COR-L47 (cell line): ENCODE measurements at places on chromosomes 4 and X.
A peak's percentile ranks its signal among the peaks of the same experiment; 100 is the strongest.

GRCh38 chr4:58048491-58048890 is 938.3 kb upstream of the IGFBP7 start:
- no peak for DNase-seq

- DNase-seq = no peak
Measured at GRCh38 chr4:53055716-53056403, 193.7 kb downstream of the RASL11B start.

DNA sequence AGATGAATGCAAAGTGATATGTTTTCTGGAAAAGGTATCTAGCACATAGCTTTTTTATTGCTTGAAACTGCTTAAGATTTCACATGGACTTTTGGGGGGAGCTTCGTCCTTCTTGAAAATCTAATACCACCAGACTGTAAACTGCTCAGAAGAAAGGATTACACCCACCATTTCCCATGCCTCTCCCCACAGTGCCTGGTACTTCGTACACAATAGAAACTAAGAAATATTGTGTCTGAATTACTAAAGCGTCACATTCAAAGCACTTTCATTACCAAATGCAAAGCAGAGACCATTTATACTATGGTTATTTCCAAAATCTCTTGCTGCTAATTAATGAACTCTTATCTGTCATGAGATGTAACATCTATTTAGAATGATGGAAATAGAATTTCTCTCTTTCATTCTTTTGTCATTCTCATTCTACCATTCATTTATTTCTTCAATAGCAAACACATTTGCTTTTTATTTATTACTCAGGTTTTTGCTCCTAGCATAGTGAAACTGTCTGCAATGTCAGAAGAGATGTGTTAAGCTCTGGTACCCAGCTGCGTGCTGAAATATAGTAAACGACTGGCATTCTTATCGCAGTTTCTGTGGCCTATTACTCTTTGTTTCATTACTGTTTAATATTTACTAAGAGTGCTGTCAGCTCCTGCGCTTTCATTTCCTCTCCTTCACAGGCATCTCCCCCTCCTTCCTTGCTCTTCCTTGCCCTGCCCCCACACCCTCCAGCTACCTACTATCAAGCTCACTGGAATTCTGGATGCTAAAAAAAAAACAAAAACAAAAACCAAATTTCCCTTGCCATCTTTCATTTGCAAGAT is 51.4 kb upstream of the RAPGEF2 start:
- no peak for DNase-seq

GRCh38 chr4:156495091-156495490 is 476.5 kb downstream of the PDGFC start:
- no peak for DNase-seq

DNA sequence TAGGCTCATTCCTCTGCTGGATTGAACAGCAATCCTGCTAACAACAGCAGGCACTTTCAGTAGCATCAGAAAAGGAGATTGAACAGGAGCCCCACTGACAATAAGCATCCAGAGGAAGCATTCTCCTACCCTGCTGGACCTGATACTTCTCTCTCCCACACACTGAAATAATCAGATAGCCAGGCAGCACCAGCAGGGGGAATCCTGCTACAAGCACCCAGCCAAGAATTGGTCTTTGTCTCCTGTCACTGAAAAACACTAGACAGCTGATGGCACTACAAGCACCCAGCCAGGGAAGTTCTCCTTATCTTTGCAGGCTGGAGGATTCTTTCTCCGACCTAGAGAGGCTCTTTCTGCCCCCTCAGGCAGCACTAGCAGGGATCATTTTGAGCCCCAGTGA is 444.3 kb upstream of the GRIA3 start:
- DNase-seq = no peak

DNA sequence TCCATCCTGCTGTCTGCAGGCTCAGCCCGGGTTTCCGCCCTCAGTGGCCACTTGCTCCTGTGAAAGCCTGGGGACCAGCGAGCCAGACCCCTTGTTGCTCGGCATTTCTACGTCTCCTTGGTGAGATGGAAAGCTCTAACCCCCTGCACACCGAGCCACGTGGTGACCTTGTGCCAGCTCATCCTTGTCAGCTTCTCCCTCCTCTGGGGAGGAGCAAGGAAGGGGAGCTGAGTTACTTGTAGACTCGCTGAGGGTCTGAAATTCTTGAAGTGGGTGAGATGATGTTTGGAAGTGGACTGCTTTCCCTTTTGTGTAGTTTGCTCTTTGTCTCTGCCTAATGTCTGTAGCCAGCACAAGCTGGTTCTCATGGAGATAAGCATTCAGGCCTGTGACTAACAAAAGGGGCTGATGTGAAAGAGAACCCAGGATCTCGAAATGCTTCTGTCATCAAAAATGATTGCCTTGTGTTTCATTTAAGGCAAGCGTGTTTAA is 29.3 kb downstream of the RGS12 start:
- no peak for DNase-seq

- no peak for DNase-seq
Measured at GRCh38 chrX:13015536-13016236, 28.7 kb downstream of the FAM9C start.

GRCh38 chr4:123667991-123668390 is 271.4 kb downstream of the SPRY1 start:
- no peak for DNase-seq

- no peak for DNase-seq
Measured at GRCh38 chr4:108619372-108620100, 840 bp upstream of the RPL34 start.

- no peak for DNase-seq
Measured at GRCh38 chr4:74400395-74400794, 35.5 kb downstream of the EREG start.

- DNase-seq = no peak
Measured at GRCh38 chr4:26183017-26183416, 137.8 kb upstream of the RBPJ start.

DNA sequence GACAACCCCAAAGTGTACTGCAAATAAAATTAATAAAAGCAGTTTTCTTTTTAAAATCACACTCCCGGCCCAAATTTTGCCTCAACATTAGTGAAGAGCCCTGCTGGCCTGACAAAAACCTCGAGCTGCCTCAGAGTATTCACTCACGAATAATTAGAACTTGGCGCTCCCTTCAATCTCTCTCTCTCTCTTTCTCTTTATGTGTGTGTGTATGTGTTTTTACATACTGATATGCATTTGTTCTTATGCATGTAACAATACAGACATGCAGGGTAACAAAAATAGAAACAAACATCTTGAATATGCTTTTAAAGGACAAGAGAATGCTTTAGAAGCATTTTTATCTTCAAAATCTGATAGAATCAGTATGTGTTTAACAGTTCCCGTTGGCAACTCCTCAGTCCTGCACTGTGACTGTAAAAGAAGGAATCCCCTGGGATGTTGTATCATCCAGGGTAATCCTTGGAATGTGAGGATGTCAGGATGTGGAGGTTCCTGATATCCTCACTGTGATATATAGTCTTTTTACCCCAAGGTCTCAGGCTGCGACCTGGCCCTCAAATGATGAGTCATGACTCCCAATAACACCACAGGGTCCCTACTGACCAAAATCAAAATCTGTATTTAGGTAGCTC is 53.0 kb downstream of the PTCHD1 start:
- no peak for DNase-seq

- peak; percentile 20 for DNase-seq
Measured at GRCh38 chrX:137926090-137926489, 360.2 kb downstream of the ZIC3 start.

DNA sequence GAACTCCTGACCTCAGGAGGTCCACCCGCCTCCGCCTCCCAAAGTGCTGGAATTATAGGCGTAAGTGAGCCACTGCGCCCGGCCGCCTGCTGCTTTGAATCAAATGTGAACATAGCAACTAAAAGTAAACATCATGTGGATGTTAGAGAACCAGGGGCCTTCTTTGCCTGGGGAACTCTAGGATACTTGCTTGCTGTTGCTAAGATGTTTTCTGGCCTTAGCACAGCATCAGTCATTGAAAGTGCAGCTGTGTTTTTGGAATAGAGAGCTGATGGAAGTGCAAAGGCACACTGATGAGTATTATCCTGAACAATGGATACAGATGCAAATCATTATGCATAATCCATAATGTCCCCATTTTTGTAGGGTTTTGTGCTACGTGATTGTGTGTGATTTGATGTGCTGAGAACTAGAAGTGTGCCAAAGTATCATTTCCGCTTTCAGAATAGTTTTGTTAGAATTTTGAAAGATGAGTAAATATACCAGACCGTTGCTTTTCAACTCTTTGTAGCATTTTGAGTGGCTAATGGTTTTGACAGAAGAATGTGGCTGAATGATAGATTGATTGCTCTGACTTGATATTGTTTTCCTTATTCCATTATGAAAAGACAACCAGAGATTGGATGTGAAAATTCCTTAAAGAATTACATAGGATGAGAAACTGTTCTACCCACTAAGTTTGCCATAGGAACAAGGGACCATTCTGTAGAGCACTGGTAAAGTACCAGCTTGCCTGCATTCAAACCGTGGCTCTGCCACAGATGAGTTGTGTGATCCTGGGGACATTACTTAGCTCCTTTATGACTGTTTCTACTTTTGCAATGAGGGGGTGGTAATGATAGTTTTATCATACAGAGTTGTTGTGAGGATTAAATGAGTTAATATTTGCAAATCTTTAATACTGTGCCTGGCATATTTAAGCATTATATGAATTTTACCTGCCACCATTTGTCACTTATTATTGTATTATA is 74.7 kb downstream of the REPS2 start:
- no peak for DNase-seq

DNA sequence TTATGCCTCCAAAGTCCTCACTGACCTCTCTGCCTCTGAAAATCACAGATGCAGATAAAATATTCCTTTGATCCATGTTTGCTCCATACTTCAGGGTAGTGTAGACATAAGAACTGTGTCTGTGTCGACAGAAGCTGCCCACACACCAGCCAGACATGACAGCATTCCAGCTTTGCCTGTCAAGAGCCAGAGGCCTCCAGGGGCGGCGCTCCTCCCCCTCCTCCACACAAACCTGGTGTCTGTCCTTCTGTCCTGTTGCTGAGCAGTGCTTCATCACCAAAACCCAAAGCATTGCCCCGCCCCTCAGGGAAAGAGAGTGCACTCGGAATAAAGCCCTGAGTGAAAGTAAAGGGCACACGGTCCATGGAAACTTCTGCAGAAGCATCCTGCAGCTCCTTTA is 379.4 kb downstream of the FBXW7 start:
- no peak for DNase-seq

DNA sequence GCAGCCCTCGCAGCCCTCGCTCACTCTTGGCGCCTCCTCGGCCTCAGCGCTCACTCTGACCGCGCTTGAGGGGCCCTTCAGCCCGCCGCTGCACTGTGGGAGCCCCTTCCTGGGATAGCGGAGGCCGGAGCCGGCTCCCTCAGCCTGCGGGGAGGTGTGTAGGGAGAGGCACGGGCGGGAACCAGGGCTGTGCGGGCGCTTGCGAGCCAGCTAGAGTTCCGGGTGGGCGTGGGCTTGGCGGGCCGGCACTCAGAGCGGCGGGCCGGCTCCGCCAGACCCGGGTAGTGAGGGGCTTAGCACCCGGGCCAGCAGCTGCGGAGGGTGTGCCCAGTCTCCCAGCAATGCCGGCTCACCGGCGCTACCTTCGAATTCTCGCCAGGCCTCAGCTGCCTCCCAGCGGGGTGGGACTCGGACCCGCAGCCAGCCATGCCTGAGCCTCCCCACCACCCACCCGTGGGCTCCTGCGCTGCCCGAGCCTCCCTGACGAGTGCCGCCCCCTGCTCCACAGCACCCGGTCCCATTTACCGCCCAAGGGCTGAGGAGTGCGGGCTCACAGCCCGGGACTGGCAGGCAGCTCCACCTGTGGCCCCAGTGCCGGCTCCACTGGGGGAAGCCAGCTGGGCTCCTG is 1.4 kb upstream of the AADAT start:
- no peak for DNase-seq

GRCh38 chrX:33188286-33188685 is 23.1 kb downstream of the DMD start:
- no peak for DNase-seq

DNA sequence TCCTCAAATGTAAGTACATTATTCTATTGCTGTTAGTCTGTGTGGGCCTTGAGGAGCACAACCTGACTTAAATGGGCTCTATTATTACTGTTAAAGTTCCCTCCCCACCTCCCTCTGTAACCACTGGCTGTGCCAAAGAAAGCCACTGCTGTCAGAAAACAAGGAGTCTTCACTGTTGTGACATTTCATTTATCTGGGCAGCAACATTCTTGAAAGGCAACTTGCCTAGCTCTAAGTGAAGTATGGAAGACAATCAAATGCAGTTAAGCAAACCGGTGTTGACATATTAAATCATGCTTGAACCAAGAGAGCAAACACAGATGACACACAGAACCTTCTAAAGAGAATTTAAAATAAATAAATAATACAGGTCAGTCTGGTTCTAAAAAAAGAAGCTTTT is 81.0 kb downstream of the EPHA5 start:
- no peak for DNase-seq

DNA sequence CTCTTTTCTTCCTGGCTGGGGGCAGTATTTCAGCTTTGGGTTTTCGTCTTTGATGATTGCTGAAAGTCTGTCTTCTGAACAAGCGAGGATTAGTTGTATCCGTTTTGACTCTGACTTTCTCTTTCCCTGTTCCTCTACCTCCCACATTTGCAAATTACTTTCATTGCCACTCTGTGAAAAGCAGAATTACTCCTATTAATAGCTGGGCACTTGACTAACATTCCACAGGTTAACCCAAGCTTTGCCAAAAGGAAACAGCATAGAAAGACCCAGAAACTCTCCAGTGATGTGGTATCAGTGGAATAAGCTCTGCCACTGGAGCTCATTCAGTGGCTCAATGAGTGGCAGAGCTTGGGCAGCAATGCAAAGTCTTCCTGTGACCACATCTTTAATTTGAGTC is 238.9 kb downstream of the PALLD start:
- no peak for DNase-seq

DNA sequence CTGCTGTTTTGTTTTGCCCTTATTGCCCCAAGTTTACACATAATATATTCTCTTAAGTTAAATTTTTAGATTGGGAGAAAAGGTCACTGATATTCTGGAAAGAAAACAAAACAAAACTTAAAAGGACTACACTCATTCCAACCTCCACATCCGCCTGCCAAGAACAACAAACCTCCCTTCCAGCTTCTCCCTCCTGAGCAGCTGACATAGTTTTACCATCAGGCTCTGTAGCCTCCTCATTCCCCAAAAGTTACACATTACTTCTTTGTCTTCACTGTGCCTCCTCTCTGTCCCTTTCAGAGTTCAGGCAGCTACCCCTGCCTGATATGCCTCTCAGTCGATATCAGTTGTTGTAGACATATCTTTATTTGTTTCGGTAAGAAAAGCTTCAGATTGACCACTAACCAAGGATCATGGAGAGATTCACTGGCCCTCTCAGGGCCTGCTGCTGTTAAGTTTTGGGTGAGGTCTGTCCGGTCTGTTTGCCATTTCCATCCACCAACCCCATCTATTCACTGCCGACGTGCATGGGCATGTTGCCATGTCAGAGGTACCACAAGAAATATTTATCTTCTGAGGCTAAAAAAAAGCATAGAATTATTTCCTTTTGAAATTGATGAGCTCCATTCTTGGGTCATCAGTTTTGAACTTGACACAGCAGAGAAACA is 164.1 kb downstream of the GASK1B start:
- DNase-seq = no peak
